ENCODE measurements at places on chromosomes 1 and 21.

GRCh38 chr21:31660259-31660565 lies 719 bp downstream of the SOD1 start:
- DNase-seq: no peak

GRCh38 chr1:214364386-214364785 lies 83.4 kb downstream of the SMYD2 start:
- DNase-seq: no peak

GRCh38 chr1:186611156-186611555 lies 69.1 kb downstream of the PTGS2 start:
- DNase-seq: no peak

GRCh38 chr1:67716800-67717199 lies 31.8 kb downstream of the GADD45A start:
- no peak for DNase-seq

DNA sequence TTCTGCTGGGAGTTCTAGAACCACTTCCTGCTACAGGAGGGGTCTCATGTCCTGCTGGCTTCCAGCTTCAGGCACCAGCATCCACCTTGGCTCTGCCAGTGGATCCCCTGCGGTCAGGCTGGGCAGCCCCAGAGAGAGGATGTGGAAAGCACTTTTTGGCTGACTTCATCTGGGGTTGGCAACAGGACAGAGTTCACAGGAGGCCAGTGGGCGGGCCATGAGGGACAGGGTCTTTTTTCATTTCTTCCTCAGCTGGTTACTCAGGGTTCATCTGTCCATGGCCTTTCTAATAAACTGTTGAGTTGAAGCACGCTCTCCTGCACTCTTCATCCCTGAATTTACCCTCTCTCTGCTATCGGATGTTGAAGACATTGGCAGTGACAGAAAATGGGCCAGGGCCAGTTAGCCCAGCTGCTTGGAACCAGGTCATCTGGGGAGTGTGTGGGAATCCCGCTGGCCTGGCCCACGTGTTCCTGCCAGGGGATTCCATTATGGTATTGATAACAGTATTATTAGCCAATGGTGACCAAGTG lies 45.2 kb downstream of the RPS6KA1 start:
- DNase-seq: peak; percentile 56

DNA sequence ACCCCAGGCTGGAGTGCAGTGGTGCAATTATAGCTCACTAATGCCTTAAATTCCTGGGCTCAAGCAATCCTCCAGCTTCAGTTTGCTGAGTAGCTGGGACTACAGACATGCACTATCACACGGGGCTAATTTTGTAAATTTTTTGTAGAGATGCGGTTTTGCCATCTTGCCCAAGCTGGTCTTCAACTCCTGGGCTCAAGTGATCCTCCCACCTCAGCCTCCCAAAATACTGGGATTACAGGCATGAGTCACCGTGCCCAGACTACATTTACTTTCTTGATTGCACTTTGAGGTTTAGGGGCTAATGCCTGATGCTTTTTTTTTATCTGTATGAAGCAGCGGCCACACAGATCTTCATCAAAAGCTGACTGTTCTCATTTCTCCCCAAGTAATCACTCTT lies 124.6 kb downstream of the KIF26B start:
- no peak for DNase-seq

DNA sequence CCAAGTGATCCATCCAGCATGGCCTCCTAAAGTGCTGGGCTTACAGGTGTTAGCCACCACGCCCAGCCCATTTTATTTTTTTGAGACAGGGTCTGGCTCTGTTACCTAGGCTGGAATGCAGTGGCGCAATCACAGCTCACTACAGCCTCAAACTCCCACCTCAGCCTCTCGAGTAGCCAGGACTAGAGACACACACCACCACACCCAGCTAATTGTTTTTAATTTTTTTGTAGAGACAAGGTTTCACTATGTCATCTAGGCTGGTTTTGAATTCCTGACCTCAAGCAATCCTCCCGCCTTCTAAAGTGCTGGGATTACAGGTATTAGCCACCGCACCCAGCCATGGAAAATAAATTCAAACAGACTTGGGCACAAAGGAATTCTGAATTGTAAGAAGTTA lies 31.9 kb downstream of the PUM1 start:
- DNase-seq: no peak

GRCh38 chr1:203126866-203127665 lies 460 bp upstream of the ADORA1 start:
- no peak for DNase-seq

GRCh38 chr1:241311056-241311746 lies 45.8 kb downstream of the RGS7 start:
- DNase-seq: no peak

DNA sequence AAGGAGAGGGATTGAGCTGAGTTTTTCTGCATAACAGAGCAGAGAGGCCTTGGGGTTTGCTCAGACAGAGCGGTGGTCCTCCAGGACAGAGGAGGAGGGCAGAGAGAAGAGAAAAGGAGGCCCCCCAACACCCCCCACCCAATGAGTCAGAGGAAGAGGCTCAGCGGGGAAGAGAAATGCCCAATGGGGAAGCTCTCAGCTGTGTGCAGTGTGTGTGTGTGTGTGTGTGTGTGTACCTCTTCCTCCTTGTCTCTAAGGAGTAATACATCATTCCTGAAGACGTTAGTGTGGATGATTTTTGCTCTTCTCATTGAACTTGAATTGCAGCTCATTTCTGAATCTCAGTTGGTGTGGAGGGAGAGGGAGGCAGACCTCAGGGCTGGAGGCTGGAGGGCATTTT lies 8.7 kb downstream of the TMPRSS3 start:
- DNase-seq: no peak

- no peak for DNase-seq
These were observed 21.2 kb upstream of the MYOCOS start for GRCh38 chr1:171600862-171601261.

DNA sequence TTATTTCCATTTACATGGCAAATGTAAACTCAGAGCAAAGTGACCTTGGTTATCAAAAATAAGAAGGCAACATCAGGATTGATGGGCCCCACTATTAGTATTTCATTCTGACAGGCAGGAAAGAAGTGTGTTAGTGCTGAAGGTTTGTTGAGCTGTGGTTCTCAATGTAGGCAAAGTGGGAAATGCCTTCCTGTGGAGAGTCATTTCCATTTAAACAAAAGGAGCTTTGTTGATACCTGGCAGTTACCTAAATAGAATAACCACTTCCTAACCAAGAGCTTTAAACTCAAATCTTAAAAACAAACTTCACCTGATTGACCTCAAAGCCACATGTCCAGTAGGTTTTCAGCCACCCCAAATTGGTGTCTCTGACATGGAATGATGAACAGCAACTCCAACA lies 579.9 kb upstream of the BEND5 start:
- DNase-seq: no peak

DNA sequence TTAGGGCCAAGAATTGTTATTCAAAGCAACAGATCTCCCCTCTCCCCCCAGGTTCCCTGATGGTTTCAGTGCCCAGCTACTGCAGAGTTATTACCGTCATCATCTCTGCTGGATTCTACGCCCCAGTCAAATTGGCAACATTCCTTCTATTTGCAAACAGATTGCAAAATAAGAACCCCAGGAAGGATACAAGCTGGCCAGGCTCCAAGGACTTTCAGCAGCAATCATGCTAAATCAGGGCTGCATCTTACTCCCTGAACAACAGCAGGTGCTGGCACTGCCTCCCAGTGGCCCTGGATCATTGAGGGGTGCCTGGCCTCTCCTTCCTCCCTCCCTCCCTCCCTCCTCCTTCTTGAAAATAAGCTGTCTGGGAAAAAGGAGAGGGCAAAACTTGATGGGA lies 521.6 kb upstream of the BEND5 start:
- DNase-seq: no peak

GRCh38 chr1:81254560-81254959 lies 546.2 kb upstream of the ADGRL2 start:
- DNase-seq: no peak

DNA sequence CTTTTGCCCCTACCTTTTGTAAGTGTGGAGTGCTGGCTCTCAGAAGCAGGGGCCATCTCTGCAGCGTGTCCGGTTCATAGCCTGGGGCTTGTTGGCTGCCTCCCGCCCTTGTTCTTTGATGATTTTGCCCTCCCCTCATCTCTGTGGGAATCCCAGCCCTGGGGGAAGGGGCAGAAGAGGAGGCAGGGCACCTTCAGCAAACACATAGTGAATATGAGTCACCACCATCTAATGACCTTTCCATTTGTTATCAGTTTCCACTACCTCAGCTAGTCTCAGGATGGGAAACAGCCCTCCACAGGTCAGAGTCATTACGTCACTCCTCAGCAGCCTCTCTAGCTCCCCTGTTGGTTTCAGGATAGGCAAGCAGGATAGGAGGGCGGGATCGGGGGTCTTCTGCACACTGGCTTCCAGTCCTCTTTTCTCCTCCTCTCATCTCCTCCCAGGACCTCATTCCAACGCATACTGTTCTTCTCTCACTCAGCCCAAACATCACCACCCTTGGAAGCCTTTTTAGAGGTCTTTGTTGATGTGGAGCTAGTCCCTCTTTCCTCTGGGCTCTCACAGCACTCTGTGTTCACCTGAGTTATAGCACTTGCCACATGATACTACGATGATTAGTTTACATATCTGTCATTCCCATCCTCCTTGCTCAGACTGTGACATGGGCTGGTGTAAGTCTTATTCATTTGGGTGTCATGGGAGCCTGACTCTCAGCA lies 15.8 kb downstream of the GADD45A start:
- no peak for DNase-seq

GRCh38 chr1:32895325-32896215 lies 5.6 kb downstream of the TMEM54 start:
- no peak for DNase-seq

DNA sequence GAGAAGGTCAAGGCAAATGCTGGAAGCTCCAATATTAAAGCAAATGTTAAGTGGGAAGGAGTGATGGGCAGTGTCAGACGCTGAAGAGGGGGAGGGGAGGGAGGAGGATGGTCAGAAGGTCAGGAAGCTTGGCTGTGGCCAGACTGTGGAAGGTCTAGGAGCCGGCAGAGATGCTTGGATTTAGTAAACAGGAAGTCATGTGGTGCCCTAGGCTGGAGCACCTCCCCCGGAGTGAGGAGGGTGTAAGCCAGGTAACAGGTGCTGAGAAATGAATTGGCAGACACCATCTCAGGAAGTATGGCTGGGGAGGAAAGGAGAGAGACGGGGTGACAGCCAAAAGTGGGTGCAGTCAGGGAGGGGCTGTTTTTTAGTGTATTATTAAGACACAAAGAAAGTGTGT lies 17.7 kb downstream of the CSMD2 start:
- DNase-seq: no peak

All from head of caudate nucleus (tissue), 42 donors.